ENCODE measurements at places on chromosomes 3 and 15.

DNA sequence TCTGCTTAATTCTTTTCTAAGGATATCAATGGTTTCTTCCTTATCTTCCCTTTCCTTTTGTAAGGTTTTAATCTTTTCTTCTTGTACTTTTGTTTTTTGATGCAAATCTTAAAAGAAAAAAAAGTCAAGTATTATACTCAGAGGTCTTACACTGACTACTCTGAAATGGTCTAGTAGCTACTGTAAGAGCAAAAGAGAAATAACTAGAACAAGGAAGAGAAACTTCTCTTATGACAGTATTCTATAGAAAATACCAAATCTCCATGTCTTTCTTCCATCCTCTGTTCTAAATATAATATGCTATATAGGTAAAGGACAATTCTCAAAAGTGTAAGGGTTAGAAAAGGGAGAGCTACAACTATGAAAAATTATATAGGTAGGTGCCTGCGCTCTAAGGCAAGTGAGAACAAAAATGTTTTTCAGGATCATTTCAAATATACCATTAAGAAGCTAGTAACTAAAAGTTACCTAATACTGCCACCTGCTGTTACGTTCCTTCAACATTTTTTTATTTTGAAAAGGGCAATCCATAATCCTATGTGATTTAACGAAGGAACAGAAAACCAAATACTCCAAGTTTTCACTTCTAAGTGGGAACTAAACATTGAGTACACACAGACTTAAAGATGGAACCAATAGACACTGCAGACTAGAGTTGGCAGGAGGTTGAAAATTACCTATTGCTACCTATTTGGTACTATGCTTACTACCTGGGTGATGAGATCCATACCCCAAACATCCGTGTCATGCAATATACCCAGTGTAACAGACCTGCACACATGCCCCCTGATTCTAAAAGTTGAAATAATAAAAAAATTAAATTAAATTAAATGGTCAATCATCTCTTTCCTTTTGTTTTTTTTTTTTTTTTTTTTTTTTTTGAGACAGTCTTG lies 36.7 kb downstream of the CIP2A start:
- DNase-seq, result no peak

DNA sequence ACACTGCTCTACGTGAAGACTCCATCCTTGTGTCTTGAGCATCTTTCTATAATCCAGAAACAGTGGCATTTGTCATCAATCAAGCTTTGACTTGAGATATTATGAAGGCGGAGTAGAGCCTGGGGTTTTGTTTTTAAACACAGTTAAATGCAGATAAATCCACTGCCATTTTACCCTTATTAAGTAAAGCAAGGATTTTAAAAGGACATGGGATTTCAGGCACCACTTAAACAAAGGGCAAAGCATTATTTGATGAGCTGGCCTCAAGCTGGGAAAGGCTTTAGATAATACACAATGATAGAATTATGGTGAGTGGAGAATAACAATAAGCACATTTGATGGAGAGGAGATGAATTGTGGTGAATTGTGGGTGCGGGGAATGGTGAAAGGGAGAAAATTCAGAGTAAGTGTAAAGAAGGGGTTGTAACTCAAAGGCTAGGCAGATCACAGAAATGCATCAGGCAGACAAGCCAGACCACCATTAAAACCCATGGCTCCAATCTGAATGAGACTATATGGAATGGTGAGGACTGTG lies 54.9 kb upstream of the GLCE start:
- no peak for DNase-seq

DNA sequence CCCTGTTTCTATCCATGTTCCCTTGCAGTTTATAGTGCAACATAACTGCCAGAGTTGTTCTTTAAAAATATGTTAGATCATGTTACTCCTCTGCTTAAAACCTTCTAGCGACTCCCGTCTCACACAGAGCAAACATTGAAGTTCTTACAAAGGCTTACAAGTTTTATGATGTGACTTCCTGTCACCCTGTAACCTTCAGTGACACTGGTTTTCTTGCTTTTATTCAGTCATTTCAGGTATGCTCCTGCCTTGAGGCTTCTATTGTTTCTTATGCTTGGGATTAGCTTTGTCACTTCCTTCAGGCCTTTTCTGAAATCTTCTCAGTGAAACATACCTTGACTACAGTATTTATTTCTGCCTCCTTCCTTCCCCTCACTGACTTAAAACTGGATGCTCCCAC lies 252.1 kb downstream of the DOCK3 start:
- no peak for DNase-seq

GRCh38 chr3:151169262-151169947 lies 33.6 kb downstream of the GPR171 start:
- no peak for DNase-seq

DNA sequence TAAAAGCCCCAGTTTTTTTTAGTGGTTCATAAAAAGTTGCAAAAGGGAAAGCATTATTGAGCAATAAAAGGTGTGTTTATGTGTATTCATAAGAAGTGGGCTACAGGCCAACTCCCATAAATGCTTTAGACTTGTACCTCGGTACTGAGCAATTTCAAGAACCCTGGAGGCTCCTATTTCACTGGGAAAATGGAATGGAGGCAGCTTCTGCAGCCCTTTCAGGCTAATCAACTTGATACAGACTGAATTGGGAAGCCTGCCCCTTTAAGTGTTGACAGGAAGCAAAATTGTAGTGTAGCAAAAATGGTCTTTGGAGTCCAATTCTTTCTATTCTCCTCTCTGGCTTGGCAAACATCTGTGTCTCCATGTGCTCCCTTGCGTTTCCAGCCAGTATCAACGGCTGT lies 118.8 kb downstream of the ECT2 start:
- no peak for DNase-seq

DNA sequence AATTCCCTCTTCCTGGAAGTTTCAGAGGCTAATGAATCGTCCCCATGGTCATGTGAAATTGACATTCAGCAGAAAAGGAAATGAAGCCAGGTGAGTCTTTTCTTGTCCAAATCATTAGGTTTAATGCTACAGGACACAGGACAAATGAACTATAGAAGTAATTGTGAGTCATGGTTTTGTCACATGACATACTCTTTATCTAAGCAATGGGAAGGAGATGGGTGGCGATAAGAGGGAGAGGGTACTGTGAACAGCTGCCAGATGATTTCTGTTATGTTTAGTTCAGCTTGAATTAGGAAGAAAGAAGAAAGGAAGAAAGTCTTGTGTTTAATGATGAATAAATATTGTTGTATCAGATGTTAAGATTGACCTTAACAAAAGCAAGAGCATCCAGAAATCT lies 515.4 kb upstream of the ZNF717 start:
- DNase-seq, result no peak

GRCh38 chr15:64209680-64210334 lies 47.0 kb upstream of the PPIB start:
- DNase-seq, result no peak

DNA sequence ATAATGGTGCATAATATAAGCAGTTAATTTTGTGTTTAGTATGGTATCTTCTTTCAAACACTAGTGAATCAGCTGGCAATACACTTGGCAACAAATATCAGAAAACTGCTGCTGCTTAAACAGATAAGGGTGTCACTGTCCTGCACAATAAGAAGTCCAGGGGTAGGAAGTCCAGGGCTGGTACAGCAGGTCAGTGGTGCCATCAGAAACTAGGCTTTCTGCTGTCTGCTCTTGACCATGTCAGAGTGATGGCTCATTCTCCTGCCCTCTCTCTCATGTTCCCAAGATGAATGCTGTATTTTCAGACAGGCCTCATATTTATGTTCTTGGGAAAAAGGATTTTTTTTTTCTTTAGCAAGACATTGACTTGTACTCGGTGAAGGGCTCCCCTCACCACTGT lies 9.2 kb upstream of the GRK7 start:
- no peak for DNase-seq

DNA sequence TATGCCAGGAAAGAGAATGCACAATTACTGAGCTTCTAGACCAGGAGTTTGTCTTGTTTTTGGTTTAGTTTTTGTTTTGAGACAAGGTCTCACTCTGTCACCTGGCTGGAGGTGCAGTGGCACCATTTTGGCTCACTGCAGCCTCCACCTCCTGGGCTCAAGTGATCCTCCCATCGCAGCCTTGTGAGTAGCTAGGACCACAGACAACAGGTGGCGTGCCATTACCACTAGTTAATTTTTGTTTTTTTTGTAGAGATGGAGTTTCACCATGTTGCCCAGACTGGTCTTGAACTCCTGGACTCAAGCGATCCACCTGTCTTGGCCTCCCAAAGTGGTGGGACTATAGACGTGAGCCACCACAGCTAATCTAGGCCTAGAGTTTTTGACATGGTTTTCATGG lies 104.4 kb upstream of the CCDC54 start:
- no peak for DNase-seq

DNA sequence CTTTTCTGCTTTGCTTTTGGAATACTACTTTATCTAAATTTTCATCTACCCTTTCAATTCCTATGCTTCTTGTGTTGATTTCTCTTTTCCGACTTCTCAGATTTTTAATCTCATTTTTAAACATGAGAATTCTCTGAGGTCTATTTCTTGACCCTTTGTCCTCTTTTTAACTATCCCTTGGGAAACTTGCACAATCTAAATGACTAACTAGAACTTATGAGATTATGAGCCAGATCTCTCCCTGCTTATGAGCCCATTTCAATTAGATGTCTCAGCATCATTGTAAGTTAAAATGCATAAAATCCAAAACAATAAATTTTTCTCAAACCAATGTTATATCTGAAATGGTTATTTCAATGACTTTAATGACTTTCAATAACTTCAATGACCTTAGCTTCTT lies 296.9 kb upstream of the AGTR1 start:
- no peak for DNase-seq

- DNase-seq, result no peak
Measured at GRCh38 chr3:195597848-195598247, 14.1 kb upstream of the APOD start.

GRCh38 chr15:91922646-91923547 lies 69.4 kb downstream of the SLCO3A1 start:
- no peak for DNase-seq

DNA sequence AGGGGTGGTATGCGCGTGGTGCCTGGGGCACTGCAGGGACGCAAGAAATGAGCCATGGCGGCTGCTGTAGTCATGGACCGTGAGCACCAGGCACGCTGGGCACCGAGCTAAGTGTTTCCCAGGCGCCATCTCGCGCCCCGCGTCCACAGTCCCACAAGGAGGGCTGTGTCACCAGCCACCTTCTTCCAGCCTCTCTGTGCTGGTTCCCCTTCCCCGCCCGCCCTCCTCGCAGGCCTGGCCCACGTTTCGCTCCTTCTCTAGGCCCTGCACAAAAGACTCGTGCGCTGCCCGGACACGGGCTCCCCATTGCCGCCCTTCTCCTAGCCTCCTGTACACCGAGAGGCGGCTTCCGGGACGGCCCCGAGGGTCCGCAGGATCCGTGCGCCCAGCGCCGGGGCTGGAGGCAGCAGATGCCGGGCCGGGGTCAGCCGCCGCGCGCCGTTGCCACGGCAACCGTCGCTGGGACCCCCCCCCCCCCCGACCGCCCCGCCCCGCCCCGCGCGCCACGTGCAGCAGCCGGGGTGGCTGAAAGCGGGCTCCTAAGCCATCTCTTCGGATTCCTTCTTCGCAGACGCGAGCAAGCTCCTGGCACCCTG lies 113.4 kb downstream of the SRGAP3 start:
- DNase-seq, result no peak

GRCh38 chr3:16485395-16485992 lies 28.0 kb downstream of the RFTN1 start:
- DNase-seq, result no peak

DNA sequence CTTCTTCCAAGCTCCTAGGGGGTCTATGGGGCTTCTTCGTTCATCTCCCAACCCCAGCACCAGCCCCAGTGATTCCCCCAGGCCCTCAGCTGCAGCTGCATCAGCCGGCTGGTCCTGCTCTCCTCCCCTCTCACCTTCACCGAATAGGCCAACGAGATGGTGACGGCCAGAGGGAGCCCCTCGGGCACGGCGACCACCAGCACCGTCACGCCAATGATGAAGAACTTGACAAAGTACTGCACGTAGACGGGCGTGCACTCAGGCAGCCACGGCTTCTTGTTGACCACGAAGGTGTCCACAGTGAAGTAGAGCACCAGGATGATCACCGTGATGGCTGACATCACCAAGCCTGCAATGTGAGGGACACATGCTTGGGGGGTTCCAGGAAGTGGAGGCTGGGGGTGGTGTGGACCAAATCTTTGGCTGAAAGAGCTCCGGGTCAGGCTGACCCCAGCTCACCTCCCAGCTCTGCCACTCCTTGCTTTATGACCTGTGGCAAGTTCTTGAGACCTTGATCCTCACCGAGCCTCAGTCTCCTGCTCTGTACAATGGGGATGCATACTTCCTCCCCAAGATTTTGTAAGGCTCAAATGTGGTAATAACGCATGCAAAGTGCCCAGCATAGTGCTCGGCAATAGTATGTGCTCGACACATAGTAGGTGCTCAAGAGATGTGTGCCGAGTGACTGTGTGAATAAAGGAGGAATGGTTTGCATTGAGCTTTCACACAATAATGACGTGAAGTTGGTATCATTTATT lies 54.6 kb upstream of the SEC13 start:
- DNase-seq, result no peak

DNA sequence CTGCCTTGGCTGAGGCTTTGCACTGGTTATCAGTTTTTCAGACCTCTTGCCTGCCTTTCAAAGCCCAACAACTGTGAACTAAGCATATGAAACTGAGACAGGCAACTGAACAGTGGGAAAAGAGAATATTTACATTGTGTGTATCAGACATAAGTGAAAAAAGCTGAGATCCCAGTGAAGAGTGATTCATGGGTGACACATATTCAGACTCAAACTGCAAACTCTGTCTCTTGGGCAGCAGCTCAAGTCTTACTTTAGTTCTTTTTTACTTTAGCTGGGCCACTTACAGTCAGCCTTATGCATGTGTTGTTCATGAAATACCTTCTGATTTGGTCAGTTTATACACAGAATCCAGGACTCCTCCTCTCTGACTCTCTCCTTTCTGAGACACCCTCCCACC lies 19.2 kb downstream of the SUCLG2 start:
- no peak for DNase-seq

DNA sequence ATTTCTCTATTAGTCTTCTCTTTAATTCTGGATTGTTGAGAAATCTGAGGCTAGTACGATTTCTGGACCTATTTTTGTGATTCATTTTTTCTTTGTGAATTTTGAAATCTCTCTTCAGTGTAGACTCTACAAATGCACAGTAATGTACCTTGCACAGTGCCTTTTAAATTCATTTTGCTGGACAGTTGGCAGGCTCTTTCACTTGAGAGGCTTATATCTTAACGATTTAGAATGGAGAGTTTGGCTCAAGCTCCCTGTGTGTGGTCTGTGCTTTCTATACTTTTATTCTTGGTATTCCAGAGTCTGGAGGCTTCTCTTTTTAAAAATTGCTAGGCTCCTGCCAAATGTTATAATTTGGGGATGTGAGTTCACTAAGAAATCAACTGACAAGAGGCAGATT lies 8.8 kb downstream of the CRYBG3 start:
- DNase-seq, result no peak

DNA sequence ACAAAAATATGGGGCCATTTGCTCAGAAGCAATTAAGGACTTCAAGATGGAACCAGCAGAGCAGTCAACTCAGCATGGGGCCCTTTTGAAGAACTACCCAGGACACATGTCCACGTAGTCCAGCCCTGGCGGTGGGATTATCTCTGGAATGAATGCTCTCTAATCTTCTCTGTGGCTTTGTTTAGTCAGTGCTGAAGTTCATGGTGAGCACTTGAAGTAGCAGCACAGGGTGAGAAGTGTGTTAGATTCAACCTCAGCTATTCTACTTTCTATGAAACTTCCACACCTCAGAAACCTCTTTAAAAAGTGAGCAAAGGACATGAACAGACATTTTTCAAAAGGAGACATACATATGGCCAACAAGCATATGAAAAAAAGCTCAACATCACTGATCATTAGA lies 74.4 kb downstream of the THRB start:
- no peak for DNase-seq

- no peak for DNase-seq
Measured at GRCh38 chr3:156483961-156484787, 70.7 kb downstream of the SSR3 start.
